ENCODE measurements at places on chromosomes 7 and 10.
A peak's percentile ranks its signal among the peaks of the same experiment; 100 is the strongest.

DNA sequence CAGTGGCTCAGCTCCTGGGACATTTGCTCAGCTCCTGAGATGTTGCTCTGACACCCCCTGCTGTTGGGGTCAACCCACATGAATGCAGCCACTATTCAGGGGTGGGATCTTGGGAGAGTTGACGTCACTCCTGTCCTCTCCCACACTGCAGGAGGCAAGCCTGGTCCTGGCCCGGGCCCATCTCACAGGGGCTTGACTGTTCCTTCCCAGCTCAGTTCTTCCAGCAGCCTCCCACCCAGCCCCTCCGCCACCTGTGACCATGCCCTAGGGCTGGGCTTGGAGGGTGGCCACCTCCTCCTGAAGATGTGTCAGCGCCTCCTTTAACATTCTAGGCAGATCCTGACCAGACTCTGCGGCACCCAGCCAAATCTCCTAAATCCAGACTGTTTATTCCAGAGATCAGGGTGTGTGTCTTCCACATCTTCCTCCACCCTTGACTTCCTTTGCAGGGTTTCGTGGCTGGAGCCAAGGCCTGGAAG lies 19.1 kb upstream of the OPALIN start:
- no peak for DNase-seq

GRCh38 chr10:124632064-124632531 lies 112.1 kb downstream of the FAM53B start:
- DNase-seq = no peak

DNA sequence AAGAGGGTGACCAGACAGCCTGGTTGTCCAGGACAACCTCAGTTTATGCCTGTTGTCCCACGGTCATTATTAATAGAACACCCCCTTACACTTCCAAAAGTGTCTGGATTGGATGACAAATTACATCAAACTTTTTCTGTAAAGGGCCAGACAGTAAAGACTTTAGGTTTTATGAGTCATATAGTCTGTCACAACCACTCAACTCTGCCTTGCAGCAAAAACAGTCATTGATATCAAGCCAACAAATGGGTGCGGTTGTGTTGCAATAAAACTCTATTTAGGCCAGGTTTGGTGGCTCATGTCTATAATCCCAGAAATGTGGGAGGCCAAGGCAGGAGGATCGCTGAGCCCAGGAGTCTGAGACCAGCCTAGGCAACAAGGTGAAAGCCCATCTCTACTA lies 66.7 kb upstream of the ATP6V0A4 start:
- no peak for DNase-seq

GRCh38 chr10:31668326-31668725 lies 260.3 kb downstream of the ARHGAP12 start:
- no peak for DNase-seq

DNA sequence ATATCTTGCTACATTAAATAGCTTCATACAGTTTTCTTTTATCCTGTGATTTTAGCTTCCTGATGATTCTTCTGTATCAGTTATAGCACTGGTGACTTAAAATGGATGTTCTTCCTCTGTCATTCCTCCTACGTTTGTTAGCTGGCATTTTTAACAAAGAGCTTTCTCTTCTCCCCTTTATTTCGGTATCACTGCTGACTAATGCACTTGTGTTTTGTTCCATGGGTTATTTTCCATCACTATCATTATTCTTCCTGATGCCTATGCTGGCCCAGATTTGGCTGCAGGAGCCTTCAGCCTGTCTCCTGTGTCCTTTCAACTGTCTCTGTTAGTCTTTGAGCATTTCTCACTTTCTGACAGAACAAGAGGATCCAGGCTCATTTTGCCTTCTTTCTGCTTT lies 13.1 kb downstream of the BMS1 start:
- DNase-seq = no peak

- DNase-seq = no peak
Observed at GRCh38 chr10:118311505-118311904, 30.6 kb downstream of the FAM204A start.

GRCh38 chr10:67550046-67550445 lies 145.9 kb downstream of the CTNNA3 start:
- no peak for DNase-seq

- no peak for DNase-seq
Observed at GRCh38 chr10:34121125-34121753, 693.9 kb downstream of the PARD3 start.

DNA sequence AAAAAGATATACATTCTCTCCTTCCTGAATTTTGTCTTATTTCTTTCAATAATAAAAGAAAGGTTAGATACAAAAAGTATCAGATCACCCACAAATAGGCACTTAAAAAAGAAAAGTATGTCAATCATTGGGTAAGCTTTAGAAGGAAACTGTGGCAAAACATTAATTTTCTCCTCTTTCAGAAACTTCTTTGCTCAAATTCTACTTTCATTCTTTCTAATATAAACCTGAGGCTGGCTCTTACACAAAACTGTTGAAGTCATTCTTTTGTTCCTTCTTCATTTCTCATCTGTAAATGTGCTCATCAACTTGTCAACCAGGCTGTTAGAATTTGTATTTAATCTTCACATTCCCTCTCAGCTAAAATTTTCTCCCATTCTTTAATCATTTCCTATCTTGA lies 124.6 kb downstream of the LRRN3 start:
- no peak for DNase-seq

DNA sequence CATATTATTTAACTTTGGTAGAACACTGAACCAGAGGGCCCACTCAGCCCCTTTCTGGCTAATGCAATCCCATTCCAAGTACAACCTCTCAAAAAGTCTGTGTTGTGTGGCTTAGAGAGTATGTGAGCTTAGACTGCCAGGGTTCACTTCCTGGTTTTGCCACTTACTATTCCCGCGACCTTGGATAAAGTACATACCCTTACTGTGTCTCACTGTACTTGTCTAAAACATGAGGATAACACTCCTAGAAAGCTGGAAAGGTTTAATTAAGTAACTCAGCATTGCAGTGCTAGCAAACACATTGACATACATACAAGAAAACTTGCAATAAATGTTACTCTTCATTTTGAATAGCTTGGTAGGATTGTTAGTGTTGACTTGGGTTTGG lies 215.8 kb downstream of the CHCHD3 start:
- no peak for DNase-seq

- no peak for DNase-seq
Observed at GRCh38 chr10:66714741-66715140, 211.1 kb upstream of the LRRTM3 start.

DNA sequence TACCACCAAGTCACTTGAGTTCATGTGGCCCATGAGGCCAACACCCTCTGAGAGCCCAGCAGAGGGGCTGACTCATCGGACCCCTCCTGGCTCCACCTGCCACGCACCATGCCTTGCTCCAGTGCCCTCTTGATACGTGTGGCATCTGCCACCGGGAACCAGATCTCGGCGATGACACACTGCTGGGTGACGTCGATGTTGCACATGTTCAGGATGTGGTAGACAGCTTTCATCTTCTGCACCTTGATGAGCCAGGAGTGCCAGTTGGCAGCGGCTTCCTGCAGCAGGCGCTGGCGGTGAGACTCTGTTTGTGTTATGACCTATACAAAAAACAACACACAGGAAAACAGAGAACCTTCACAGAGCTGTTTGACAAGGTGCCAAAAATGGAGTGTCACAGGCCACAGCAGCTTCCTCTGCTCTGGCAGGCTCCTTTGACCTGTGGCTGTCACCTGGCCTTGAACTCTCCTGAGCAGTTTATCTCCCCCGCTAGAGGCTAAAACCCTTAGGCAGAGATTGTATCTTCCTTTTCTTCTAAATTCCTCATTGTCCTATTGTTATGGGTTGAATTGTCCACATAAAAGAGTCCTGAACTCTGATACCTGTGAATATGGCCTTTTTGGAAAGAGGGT lies 45.2 kb upstream of the TMEM213 start:
- DNase-seq = peak; percentile 100

GRCh38 chr7:5339955-5340354 lies 57.2 kb downstream of the SLC29A4 start:
- DNase-seq = no peak

- no peak for DNase-seq
Observed at GRCh38 chr7:2887816-2888215, 43.7 kb upstream of the GNA12 start.

DNA sequence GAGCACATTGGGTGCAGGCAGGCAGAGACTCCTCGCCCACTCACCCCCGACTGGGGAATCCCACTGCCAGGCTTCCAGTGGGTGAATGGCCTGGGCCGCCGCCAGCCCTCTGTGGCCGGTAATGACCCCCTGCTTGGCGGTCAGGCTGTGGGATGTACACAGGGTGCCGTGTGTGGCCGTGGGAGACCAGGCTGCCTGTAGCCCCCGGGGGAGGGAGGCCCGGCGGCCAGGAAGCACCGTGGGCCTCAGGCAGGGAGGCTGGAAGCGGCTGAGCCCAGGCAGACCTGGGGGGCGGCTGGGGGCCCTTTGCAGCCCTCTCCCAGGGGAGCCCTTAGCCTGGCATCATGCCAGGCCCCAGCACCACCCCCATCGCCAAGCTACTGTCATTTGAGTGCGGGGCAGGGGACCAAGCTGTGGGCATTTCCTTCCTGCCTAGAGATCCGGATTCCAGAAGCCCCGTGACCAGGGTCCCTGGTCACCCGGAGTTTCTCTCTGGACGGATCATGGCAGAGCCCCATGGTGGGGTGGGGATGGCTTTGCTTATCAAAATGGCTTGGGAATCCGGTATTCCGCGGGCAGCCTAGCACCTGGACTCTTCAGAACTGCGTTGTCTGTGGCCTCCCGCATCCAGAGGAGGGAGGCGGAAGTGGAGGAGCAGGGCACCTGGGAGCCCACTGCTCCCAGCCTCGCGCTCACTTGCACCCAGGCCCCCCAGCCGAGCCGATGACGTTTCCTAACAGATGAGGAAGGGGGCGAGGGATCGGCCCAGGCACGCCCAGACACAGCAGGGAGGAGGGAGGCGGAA lies 1.1 kb downstream of the TTYH3 start:
- peak; percentile 78 for DNase-seq

- no peak for DNase-seq
Observed at GRCh38 chr10:119776536-119776935, 50.7 kb downstream of the INPP5F start.

GRCh38 chr7:70919481-70920073 lies 212.4 kb upstream of the GALNT17 start:
- DNase-seq = no peak

GRCh38 chr10:131635564-131636015 lies 265.2 kb upstream of the PPP2R2D start:
- peak; percentile 96 for DNase-seq

DNA sequence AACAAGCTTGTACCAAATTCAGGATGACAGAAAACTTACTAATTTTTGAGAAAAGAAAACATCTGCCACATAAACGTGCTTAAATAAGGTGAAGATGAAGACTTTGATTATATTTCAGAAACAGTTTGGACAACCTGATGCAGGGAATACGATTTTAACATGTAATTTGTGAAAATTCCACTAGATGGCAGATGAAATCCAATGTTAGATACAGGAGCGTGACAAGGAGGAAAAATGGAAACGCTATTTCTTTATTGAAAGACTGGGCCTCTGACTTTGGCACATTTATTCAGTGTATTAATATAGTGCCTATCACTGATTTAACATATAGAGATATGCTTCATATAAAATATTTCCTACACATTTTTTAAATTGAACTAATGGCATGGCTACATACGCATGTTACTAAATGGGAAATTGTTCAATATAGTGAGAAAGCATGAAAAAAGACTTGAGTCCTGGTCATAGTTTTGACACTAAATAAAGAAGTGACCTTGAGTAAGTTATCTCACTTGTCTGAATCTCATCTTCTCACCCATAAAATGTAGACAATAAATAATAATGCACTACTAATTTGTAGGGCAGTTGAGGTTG lies 60.7 kb downstream of the CD36 start:
- DNase-seq = peak; percentile 72

GRCh38 chr10:79502561-79503309 lies 9.6 kb upstream of the EIF5AL1 start:
- DNase-seq = peak; percentile 33

DNA sequence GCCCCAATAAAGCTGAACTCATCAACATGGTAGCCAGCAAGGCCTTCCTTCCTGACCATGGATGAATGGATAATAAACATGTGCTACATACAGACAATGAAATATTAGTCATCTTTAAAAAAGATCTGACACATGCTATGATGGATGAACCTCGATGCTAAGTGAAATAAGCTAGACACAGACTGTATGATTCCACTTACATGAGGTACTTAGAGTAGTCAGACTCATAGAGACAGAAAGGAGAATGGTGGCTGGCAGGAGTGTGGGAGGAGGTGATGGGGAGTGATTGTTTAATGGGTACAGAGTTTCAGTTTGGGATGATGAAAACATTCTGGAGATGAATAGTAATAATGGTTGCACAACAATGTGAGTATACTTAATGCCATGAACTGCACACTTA lies 114.1 kb upstream of the SORCS3 start:
- DNase-seq = no peak

DNA sequence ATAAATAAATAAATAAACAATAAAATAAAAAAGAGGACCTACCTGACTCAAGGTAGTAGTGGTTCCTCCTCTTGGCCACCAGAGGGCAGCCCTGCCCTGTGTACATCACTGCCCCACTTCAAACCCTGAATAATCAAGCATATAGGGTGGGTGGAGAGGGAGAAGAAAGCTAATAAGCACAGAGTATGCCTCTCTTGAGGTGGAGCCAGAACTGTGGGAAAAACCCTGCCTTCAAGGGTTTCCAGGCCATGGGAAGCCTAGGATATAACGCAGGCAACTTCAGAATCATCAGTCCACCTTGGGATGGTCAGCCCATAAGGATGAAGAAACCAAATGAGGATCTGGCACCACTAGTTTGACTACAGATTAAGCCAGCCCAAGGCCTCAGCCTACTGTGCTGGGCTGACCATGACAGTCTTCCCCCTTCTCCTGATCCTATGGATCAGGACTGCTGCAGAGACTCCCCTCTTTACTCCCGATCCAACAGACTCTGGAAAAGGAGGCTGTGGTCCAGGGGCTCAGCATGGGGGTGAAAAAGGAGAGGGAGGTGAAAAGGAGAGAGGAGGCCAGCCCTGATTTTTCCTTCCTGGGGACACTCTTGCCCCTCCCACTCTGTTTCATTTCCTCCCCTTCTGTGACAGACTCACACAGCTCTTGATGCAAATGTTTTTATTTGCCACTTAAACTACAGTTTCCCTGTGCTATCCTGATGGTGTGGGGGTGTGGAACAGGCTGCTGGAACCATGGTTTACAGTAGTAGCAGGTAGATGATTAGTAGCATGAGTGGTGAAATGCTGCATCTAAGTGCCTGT lies 10.1 kb downstream of the AVPI1 start:
- DNase-seq = peak; percentile 80

- no peak for DNase-seq
Observed at GRCh38 chr10:131832056-131832685, 68.6 kb upstream of the PPP2R2D start.

- DNase-seq = no peak
Observed at GRCh38 chr7:151508991-151509390, 10.7 kb downstream of the RHEB start.

- DNase-seq = no peak
Observed at GRCh38 chr7:28347475-28348318, 64.6 kb upstream of the CREB5 start.

GRCh38 chr10:6843894-6844650 lies 264.0 kb upstream of the PRKCQ start:
- DNase-seq = no peak
